NCI-H2227 treated with DMSO at 0.1 percent for 48 hours (cell line): ENCODE measurements at places on chromosomes 7 and 10.

- DNase-seq: no peak
These were observed 15.1 kb upstream of the ZNF273 start for GRCh38 chr7:64887756-64888508.

- no peak for DNase-seq
These were observed 28.9 kb downstream of the HTRA1 start for GRCh38 chr10:122490268-122490667.

GRCh38 chr7:1812509-1813393, 142.7 kb downstream of the ELFN1 start:
- DNase-seq: no peak

DNA sequence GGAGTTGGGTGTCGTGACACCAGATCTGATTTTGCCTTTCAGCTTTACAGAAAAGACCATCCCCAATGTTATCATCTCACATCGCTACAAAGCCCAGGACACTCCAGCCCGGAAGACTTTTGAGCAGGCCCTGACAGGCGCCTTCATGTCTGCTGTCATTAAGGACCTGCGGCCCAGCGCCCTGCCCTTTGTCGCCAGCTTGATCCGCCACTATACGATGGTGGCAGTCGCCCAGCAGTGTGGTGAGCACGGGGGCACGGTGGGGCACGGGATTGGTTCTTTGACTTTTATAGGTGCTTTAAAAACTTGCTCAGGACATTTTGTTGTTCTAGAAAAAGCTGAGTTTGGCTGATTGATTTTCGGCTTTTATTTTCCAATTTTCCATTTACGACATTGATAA, 48.8 kb downstream of the TRRAP start:
- DNase-seq: no peak

GRCh38 chr7:144414815-144415214, 11.3 kb upstream of the NOBOX start:
- DNase-seq: no peak

DNA sequence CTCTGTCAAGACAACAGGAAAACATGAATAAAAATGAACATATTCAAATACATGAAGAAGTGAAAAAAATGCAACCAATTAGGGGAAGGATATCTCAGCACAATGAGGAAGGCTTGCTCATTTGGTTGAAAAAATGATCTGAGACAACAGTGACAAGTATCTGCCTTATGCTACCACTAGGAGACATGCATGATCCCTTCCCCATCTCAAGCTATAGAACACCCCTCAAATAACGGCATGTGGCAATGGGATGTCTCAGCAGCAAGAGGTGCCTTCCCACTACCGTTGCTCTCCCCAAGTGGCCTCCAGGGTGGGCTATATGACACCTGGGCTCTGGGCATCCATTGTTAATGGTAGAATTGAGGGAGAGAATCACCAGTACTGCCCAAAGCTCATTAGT, 98.1 kb upstream of the RSU1 start:
- no peak for DNase-seq

DNA sequence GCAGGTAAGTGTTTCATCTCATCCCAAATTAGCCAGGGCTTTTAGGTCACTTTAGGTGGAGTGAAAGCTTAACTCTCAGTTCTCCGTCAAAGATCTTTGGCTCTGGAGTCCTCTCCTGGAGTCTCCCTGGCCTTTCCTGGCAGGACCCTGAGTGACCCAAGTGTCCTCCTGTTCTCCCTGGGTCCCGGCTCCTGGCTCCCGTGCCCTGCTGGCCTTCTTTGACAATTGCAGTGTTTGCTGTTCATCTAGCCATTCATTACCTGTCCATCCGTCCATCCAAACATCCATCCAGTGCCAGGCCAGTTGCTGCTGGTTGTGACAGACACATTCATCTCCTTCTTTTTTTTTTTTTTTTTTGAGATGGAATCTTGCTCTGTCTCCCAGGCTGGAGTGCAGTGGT, 6.2 kb upstream of the TPST1 start:
- DNase-seq: no peak

DNA sequence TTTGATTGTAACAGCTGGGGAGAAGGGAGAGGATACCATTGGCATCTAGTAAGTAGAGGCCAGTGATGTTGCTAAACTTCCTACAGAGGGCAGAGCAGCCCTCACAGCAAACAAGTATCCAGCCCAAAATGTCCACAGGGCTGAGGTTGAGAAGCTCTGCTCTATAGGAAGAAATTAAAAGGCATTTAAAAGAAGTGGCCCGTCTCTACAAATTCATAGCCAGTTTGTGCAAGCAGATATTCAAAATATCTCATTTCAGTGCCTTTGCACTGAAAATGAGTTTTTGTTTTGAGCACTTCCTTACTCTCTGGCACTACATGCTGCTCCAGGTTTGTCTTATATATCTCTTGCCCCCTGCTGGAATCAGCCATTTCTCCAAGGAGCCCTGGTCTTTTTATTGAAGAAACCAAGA, 330.0 kb downstream of the BBS9 start:
- DNase-seq: no peak

DNA sequence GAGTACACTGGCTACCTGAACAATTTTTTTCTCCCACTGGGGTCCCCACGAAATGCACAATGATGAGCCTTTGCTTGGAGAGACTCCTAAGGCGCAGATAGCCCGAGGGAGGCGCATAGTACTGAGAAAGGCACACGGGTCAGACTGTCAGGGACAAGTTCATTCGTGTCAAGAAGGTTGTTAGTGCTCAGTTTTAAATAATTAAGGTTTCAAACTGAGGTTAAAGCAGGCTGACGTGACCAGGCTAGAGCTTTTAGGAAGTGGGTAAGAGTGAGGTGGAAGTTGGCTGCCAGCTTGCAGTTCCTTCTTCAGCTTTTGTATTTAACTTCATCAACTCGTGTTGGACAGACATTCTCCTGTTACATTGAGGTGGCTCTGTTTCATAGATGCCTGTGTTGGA, 31.6 kb downstream of the RBM33 start:
- DNase-seq: no peak

DNA sequence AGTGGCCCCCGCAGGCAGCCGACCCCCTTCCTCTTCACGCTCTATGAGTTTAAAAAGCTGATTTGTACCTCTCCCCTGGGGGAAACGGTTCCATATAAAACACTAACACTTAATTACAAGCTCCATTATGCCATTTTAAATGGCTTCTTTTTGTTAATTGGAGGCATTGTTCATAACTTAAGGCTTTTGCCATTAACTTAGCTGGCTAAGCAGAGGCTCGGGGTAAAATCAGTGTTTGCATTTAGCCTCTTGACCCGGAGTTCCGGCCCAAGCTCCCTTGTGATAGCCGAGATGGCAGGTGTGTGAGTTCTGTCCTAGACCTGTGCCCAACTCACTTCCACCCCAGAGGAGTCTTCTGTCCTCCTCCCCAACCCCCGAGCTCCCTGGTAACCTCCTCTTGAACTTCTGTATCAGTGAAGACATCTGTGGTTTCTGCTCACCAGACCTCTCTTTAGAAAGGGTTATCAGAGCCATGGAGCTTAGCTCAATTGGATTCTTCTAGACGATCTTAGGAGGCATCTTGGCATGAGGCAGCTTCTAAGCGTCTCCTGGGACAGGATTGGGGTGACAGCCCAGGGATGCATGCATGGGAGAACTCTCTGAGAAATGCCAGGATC, 34.2 kb upstream of the SH2B2 start:
- no peak for DNase-seq

GRCh38 chr7:78448911-78449310, 650.3 kb downstream of the PHTF2 start:
- no peak for DNase-seq

GRCh38 chr7:101294039-101294831, 27.4 kb downstream of the IFT22 start:
- DNase-seq: no peak

DNA sequence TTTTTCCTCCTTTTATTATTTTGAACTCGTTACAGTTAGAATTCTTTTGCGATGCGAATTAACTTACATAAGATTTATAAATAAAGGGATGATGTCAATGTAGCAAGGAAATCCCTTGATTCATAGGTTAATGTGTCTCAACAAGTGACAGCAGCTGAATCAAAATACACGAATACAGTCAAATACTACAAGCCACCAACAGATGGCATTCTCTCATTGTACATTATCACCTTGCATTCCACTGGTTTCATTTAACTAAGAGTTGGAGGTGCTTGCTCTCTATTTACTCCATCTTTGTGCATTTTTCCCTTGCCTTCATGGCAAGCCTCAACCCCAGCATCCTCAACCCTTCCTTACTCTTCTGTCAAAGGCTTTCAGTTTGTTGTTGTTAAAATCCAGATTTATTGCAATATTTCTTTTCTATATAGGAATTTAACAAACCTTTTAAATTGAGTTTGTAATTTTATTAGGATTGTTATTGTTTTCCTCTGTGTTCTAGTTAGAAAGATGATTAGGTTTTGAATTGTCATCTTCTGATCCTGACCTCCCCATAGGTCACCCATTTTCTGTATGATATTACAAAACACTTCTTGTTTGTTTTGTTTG, 78.3 kb downstream of the SLC25A40 start:
- peak; percentile 68 for DNase-seq

GRCh38 chr10:61961278-61961677, 59.8 kb downstream of the ARID5B start:
- no peak for DNase-seq

DNA sequence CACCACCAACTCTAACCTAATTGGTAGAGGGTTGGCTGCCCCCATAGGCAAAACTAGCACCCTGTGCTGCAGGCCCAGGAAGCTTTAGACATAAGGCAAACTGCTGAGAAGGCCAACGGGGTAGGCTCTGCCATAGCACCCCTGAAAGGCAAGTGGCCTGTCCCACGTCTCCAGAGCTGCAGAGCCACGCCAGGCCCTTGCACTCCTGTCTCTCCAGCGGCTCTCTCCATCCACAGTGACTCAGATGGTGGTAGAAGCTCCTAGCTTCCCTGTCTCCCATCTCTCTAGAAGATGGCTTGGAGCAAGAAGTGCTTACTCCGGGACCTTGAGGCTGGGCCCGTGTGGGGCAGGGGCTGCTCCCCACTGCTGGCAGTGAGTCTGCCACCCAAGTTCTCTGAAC, 310.6 kb upstream of the ZMIZ1 start:
- no peak for DNase-seq

GRCh38 chr7:149063476-149063875, 27.0 kb downstream of the ZNF786 start:
- DNase-seq: no peak

DNA sequence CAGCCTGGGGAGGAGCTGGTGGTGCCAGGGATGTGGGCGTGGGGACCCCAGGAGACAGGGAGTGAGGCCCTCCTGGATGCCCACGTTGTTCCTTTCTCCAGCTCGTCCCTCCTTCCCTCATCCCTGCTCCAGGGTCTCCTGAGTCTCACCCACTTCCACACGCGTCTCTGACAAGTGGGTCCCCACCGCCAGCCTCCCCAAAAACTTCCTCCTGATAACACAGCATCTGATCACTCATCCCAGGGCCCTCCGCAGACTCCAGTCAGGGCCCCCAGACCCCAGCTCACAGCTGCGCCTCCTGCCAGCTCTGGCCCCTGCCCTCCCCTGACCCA, 60.6 kb upstream of the INPP5A start:
- DNase-seq: no peak

- DNase-seq: no peak
These were observed 286.3 kb downstream of the FGFR2 start for GRCh38 chr10:121311812-121312443.

- DNase-seq: no peak
These were observed 51.8 kb upstream of the PPP2R2D start for GRCh38 chr10:131848741-131849590.

GRCh38 chr10:69391158-69391557, 25.6 kb downstream of the TACR2 start:
- no peak for DNase-seq

DNA sequence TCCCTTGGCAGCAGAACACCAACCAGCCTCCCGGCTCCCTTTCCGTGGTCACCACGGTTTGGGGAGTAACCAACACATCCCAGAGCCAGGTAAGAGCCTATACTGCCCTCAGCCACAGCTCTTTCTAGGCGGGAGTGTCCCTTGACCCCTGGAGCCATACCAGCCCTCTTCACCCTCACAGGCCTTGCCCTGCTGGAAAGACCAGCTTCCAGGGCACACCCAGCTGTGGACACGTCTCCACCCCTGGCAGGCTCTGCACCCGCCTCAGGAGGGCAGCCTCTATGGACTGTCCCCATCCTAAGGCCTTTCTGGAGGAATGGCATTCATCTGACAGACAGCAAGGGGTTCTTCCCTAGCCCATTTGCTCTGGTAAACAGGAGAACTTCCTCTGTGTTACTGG, 57.5 kb upstream of the PPIF start:
- no peak for DNase-seq

DNA sequence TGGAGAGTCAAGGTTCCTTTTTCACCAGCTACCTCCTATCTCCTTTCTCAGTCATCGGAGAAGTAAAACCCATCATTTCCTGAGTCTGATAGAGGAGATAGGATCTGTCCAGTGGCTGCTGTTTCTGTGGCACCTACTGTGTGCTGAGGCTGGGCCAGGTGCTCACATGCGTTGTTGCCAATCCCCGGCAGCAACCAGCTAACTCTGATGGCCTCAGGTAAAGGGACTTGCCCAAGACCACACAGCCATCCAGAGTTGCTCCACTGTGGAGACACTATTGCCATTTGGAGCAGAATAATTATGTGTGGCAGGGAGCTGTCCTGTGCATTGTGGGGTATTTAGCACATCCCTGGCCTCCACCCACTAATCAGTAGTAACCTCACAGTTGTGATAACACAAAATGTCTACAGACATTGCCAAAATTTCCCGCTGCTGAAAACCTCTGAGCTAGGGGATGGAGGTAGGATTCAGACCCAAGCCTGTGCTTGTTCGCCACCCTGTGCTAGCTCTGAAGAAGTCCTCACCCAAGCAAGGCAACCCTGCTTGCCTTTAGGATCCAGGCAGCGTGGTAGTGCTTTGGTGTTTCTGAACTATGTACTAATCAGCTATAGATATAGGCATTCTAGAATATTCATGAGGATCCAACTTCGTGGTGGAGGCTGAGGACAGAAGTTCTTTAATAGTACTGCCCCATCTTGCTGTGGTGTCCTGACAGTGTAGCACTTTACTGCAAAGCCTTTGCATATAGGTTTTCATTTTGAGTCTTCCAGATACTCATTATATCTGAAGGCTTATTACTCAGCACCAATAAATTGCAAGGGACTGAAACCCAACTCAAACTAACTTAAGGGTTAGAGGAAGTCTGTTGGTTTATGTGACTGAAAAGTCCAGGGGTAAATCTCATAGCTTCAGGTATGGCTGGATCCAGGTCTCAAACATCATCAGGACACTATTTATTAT, 164.6 kb downstream of the GRK5 start:
- no peak for DNase-seq
